ENCODE measurements at places on chromosomes 3 and 15.

GRCh38 chr3:194141415-194142155 lies 5.6 kb downstream of the HES1 start:
- no peak for DNase-seq

DNA sequence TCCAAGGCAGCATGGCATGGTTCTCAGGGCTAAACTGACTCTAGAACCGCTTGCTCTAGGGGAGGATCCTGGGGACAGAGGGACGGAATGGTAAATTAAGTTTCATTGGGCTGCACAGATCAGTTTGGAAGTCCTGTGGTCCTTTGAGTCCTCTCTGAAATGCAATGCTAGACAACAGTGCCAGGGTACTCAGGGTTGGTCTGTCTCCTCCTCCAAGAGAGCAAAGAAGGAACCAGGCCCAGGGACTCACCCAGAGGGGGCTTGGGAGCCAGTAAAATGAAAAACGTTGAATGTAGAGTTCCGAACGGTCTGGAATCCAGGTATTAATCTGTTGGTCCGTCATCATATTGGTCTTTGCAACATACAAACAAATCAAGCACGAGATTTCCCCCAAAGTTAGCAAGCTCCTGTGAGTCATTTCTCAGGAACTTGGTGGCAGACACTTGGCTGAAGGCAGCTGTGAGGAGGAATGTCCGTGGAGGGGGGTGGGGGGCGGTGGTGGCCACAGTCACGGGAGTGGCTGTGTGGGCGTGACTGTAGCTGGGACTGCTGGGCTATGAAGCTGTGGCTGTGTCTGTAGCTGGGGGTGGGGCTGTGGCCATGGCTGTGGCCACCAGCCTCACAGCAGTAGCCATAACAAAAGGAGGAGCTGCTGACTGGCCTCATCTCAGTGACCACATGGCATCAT lies 361.0 kb downstream of the SHQ1 start:
- DNase-seq: no peak

DNA sequence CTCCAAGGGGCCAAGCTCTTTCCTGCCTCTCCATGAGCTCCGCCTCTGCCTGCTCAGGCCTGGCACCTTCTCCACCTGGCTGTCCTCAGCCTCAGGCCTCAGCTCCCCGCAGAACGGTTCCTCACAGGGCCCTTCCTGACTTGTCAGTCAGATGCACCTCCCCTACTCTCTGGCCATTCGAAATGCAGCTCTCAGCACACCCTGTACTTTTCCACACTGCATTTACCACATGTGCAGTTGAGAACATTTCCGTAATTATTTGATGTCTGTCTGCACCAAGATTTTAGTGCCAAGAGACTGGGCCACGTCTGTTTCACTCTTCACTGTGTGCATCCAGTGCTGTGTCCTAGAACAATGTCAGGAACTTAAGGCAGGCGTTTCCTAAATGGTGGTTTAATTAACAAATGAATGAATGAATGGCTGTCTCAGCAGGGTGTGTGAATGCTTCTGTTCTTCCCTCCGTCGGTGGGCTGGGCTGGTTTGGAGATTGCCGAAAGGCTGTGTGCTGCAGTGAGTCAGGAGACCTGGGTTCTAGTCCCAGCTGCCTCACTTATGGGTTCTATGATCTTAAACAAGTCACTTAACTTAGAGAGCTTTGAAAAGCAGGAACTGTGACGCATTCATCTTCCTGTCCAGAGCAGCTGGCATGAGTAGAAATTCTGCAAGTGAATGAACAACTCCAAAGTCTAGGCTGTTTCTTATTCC lies 5.4 kb downstream of the MUC4 start:
- no peak for DNase-seq

- DNase-seq: no peak
Measured at GRCh38 chr3:113847247-113847646, 8.7 kb downstream of the GRAMD1C start.

GRCh38 chr15:38648121-38648843 lies 83.7 kb upstream of the RASGRP1 start:
- DNase-seq: no peak

- DNase-seq: no peak
Measured at GRCh38 chr3:71726146-71726545, 944 bp upstream of the EIF4E3 start.

DNA sequence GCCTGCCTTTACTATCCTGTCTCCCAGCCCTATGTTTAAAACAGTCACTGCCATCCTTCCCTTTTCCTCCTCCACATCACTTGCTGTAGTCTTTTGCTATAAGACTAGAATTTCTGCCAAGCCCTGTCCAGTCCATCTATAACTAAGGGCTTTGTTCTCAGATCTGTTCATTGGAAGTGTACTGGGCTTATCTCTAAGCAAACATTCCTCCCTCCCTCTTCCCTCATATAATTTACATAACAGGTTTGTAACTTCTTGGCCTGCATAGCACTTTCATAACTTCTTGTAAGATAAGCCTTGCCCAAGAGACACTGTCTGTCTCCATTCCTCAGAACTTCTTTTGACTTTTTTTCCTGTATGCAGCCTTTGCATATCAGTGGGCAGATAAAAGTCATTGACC lies 16.7 kb downstream of the TPRG1 start:
- DNase-seq: no peak

DNA sequence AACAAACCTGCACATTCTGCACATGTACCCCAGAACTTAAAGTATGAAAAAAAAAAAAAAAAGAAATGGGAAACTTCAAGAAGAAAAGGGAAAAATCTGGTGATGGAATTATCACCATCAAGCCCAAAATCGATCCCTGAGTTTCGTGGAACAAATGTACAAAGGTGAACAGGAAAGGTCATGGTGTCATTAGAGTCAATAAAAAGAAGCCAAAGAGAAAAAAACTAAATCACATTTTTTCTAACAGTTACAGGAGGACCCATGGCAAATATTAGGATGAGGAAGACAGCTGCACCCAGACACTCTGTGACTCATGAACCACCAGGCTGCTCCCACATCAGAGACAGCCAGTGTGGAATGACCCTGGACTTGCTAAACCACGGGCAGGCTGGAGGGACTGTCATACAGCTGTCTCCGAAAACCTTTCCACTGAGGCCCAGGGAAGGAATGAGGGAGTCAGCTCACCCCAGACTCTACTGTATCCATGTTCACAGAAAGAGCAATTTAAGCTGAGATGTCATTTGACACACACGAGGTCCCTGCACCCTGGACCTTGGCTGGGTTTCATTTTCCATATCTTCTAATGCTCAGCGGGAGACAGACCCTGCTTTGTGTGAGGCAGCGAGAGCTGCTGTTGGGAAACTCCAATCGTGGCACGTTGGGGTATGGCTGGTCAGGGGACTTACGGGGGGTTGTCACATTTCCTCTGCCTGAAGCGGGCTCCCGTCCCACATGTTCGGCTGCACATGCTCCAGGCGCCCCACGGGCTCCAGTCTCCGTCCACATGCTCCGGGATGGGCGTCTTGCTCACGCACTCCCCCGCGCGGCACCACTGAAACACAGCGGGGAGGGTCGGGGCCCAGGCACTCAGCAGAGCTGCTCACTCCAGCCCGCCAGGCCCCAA lies 210.2 kb downstream of the ADAMTS17 start:
- no peak for DNase-seq

GRCh38 chr15:26864664-26865191 lies 2.1 kb upstream of the GABRA5 start:
- DNase-seq: no peak

GRCh38 chr3:3504686-3505085 lies 294.5 kb upstream of the LRRN1 start:
- DNase-seq: no peak

- DNase-seq: no peak
Measured at GRCh38 chr3:182814419-182815062, 21.2 kb downstream of the ATP11B start.

GRCh38 chr3:150327678-150328653 lies 80.1 kb upstream of the TSC22D2 start:
- DNase-seq: no peak

GRCh38 chr3:113552851-113553250 lies 20.5 kb downstream of the SIDT1 start:
- DNase-seq: no peak

- no peak for DNase-seq
Measured at GRCh38 chr3:161358488-161358887, 12.8 kb downstream of the SPTSSB start.

GRCh38 chr3:105594219-105594618 lies 227.5 kb downstream of the ALCAM start:
- DNase-seq: no peak

DNA sequence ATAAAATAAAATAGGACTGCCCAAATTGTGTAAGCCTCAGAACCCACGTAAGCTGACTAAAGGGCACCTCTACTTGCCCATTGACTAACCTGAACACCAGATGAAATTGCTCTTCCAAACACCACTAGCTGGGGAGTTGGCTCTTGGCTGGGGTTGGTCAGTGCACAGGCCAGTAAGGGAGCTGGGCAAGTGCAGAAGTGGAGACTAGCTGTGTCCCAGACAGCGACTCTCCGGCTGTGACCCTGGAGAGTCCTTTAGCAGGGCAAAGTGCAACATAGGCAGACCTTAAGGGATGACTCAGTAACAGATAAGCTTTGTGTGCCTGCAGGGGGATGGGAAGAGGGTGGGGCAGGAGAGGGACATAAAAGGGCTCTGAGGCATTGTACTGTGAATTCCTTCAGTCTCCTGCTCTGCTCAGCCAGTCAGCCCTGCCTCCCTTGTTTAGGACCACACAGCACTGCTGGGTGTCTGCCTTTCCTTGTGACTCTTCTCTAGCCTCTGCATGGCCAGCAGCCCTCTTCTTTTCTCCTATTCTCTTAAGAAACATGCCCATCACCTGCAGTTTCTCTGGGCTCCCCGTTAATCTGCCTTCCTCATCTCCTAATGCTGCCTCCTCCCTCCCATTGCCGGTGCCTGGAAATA lies 13.2 kb downstream of the NR1I2 start:
- no peak for DNase-seq

GRCh38 chr3:22244761-22245521 lies 493.9 kb upstream of the ZNF385D start:
- no peak for DNase-seq

GRCh38 chr3:18153571-18154173 lies 271.5 kb downstream of the SATB1 start:
- DNase-seq: no peak

DNA sequence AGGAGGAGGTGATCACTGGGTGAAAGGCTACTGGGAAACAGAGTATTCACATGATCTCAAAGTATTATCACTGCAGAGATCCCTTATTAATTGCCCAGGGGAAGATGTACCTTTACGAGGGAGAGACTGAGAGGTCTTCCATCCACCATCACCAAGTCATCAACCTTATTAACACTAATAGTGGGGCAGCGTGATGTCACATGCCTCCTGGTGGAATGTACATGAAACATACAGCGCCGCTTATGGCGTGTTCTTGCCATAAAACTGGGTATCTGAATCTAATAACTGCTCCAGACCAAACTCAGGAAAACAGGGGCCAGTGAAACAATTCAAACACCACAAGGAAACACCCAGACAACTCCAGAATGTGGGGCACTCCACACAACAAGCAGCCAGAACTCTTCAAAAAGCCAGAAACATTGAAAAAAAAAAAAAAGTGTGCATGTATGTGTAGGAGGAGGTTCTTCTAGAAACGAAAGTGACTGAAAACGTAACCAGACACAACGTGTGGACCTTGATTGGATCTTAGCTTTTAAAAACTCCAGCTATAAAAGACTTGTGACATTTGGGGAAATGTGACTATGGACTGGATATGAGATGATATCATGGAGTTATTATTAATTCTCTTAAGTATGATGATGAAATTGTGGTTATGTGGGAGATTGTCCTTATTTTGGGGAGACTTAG lies 4.6 kb downstream of the STIMATE start:
- DNase-seq: no peak

- no peak for DNase-seq
Measured at GRCh38 chr3:45124956-45125355, 21.2 kb downstream of the CDCP1 start.

GRCh38 chr15:66912441-66912840 lies 153.0 kb upstream of the SMAD3 start:
- DNase-seq: no peak

GRCh38 chr3:85020828-85021227 lies 62.0 kb downstream of the CADM2 start:
- DNase-seq: no peak

- DNase-seq: no peak
Measured at GRCh38 chr3:42557854-42558253, 23.9 kb downstream of the SEC22C start.

GRCh38 chr15:67091071-67091979 lies 25.9 kb downstream of the SMAD3 start:
- DNase-seq: no peak

DNA sequence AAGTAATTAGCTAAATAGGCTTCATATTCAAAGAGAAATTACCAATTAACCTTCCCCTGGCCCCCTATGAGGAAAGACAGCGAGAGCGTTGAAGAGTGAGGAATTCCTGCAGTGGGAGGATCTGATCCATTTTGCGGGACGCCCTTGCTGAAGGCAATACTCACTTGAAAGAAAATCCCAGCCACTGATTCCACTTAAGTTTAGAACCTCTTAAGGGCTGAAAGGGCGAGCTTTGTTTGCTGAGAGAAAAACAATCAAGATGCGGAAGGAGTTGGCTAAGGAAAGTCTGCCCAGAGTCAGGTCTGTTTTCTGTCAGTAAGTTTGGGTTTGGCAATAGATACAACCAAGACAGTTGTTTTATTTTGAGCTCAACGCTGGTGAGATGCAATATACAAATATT lies 102.8 kb upstream of the GBE1 start:
- no peak for DNase-seq

- no peak for DNase-seq
Measured at GRCh38 chr3:52019352-52020080, 23.8 kb upstream of the RPL29 start.

- no peak for DNase-seq
Measured at GRCh38 chr3:40846451-40846850, 321.7 kb downstream of the ZNF621 start.

- no peak for DNase-seq
Measured at GRCh38 chr3:69764861-69765260, 25.6 kb downstream of the MITF start.

GRCh38 chr3:189630767-189631372 lies 319 bp upstream of the TP63 start:
- DNase-seq: no peak

DNA sequence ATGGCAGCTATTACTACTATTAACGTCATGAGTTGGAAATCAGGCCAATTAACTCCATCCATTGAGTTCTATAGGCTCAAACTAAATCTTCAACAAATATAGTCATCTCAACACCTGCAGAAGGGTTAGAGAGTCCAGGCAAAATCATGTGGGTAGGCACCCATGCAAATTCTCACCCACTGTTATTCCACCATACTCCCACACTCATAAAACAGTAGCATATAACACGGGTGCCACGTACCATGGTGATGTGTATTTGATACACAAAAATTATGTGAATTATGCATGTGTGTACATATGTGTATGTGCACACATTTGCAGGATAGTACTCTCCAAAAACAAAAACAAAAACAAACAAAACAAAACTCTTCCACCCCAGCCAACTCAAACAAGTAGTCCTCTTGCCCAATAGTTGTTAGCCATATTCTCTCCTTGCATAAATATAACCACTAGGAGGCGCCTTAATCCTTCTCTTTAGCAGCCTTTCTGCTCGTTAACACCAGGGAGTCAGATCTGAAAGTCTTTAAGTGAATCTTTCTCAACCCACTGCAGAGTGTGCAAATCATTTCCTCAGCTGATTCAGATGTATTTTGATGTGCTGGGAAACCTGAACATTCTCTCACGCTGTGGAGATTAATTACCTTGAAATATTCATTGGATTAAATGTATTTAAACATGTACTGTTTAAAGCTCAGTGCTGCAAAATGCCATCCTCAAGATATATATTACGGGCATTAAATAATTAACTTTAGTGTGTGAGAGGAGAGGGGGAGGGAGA lies 38.0 kb upstream of the COPB2 start:
- peak; percentile 53 for DNase-seq

All from NCI-H446 treated with DMSO at 0.1 percent for 48 hours (cell line).